ENCODE measurements at places on chromosomes 12 and 14.

GRCh38 chr12:120955232-120955631, 23.1 kb upstream of the HNF1A start:
- DNase-seq, result no peak

DNA sequence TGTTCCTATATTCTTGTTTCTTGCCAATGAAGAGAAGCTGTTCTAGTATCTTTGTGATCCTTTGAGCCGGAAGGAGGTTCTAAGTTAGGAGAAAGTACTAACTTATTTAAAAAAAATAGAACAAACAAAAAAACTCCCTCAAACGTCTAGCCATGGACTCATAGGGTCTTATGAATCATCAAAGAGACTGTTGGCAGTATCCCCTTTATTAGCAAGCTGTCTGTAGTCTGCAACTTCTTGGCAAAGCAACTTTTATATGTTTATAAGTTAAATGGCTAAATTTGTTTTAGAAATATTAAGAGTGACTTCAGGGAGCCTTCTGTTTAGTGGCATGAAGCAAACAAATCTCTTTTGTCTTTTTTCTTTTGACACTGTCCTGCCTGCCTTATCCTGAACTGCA, 291.9 kb downstream of the FUT8 start:
- DNase-seq, result no peak

DNA sequence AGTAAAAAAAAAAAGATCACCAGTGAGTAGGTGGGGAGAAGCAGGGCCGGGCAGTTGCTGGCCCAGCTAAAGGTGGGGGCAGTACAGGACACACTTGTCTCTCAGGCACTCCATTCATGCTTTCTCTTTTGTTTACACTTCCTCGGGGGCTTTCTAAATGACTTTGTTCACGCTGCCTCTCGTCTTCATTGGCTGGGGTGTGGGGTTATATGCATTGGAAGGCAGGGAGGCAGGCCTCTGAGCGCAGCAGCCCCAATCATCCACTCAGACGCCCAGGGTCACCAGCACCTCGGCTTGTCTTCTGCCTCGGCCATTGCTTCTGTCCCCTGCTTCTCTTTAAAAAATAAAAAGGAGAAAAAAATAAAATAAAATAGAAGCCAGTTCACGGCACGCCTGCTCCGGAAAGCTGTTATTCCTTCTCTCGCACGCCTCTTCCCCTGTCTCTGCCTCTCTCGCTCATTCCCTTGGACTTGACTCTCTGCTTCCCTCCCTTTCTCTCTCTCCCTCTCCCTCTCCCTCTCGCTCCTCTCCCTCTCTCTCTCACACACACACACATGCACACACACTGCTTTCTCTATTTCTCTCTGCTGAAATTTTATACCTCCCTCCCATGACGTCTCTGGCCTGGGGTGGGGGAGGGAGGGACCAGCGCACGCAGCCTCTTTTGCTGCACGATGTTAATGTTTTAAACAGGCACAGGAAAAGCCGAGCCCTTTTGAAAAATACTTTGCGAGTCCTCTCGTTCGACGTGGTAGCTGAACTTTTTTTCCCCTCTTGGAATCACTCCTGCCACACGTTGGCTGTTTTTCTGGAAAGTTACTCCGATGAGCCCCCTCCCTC, at the start of gene TGFB3:
TSS of gene TGFB3 (minus strand) at position 570 of the 840 bp plus-strand sequence. CDS start 1,102 bp downstream, outside the sequence.
- peak; percentile 48 for DNase-seq

DNA sequence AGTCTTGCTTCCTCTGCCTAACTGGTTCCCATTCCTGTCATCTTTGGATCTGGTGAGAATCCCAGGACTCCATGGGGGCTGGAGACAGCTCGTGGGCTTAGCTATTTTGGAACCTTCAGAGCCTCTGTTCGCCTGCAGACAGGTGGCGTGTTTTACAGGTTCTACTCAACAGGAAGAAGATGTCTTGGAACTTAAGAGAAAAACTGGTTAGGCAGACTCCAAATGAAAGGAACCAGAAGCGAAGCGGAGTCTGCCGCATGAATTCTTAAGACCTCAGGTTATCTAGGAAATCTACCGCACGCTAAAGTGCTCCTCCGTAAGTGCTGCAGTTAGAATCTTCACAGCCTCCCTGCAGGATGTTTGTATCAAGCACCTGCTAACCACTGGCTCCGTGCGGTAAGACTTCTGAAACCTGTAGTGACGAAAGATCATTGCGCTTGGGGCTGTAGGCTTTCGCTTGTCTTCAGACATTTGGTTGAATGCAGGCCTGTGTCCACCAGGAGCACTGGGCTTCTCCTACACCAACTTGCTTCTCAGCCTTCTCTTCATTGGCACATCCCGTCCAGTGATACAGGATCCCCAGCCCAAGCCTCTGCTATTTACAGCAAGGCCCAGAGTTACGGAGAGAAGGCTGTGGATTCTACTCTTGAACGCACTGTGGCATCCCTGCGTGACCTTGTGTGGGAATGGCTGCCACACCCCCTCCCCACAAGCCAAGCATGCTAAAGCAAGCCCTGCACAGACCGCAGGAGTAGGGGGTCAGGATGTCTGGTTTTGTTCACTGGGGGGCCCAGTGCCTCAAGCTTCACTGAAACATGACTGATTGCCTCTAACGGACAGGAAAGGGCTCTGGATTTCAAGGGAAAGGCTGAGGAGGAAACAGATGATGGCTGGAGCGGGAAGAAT, 35.0 kb downstream of the ACADS start:
- no peak for DNase-seq

DNA sequence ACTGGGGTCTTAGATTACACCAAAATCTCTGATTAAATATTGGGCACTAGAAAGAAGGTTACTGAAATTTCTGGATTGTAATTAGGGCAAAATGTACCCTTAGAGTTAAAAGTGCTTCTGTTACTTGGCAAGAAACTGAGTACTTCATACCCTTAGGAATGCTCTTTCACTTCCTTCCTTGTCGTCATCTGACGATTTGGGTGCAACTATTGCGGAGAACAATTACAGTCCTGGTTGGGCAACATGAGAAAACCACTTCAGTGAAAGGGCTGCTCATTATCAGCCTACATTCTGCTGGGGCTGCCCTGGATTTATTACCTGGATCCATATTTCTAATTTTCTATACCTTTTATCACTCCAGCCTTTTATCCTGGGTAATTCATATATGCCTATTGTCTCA, 348.5 kb upstream of the MDGA2 start:
- DNase-seq, result no peak

GRCh38 chr14:78985668-78986381, 815.7 kb downstream of the NRXN3 start:
- no peak for DNase-seq

DNA sequence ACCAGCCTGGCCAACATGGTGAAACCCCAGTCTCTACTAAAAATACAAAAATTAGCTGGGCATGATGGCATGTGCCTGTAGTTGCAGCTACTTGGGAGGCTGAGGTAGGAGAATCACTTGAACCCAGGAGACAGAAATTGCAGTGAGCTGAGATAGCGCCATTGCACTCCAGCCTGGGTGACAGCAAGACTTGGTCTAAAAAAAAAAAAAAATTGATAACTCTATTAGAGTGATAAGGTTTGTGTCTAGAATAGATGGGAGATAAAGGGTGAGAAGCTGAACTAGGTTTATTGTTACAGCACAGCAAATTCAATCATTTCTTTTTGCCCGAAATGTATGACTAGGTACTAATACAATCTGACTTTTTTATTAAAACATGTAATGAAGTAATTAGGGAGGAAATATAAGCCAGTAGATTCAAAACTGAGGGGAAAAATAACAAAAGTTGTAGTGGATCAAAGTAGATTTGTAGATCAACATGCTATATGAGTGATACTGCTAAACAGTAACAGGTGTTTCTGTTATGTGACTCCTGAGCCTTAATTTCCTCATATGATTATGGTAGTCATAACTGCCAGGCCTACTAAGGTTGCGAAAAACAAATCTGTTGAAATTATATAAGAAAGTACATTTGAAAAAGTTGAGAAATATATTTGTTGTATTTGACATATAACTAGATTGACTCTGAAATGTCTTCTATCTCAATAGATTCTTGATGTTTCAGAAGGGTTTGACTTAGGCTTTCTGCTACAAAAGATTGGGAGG, 83.6 kb downstream of the WNK1 start:
- no peak for DNase-seq

- no peak for DNase-seq
Measured at GRCh38 chr14:33524244-33524643, 426.6 kb downstream of the EGLN3 start.

DNA sequence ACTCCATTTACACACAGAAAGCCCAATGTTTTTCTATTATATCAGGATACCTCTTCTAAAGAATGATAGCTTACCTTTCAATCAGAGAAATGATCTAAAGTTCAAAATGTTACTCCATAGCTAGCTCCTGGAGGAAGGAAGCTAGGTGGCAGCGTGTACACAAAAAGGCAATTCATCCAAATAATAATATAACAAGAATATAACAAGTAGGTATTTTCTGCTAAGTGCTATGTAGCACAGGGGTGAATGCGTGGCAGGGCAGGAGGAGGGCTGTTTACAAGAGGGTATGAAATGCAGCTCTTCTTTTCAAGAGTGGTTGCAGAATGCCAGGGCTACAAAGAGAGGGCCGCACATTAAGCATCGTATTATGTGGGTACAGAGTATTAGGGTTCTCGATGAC, 663 bp upstream of the SNAPC1 start:
- no peak for DNase-seq

DNA sequence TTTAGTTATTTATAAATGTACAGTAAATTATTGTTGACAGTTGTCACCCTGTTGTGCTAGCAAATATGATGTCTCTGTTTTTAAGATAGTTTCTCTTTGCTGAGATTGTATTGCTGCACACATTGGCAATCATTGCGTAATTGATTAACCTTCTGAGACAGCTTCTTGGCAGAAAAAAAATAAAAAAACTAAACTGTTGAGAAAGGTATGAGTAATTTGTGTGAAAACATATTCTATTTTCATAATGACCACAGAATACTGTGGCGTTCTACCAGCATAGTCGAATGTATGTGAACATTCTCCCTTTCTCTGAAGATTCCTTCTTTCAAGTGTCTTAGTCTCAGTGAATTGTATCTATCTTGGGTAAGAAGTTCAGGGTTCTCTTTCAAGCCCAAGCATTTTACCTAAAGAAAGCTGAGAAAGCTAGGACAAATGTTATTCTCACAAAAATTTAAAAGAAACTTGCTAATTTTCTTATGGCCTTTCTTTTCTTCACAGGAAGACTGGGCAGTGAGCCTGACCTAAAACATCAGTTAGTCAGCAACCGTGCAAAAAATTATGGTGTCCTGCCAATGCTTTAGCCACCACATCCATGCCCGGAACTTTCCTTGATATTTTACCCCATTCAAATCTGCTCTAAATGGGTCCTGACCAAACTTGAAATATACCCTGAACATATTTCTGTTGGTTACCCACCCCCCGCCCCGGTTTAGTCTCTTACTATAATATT, 69.0 kb upstream of the REP15 start:
- DNase-seq, result no peak

- no peak for DNase-seq
Measured at GRCh38 chr12:25699454-25699853, 146.4 kb upstream of the LMNTD1 start.

DNA sequence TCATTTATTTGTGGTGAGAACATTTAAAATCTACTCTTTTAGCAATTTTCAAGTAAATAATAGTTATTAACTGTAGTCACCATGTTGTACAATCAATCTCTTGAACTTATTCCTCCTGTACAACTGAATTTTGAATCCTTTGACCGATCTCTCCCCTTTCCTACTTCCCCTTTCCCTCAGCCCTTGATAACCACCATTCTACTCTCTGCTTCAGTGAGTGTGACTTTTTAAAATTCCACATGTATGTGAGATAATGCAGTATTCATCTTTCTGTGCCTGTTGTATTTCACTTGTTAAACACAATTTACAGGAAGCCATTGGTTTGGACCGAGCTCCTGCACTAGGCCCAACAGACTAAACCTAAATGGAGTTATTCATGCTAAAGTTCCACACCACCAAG, 458.9 kb upstream of the PDE3A start:
- no peak for DNase-seq

DNA sequence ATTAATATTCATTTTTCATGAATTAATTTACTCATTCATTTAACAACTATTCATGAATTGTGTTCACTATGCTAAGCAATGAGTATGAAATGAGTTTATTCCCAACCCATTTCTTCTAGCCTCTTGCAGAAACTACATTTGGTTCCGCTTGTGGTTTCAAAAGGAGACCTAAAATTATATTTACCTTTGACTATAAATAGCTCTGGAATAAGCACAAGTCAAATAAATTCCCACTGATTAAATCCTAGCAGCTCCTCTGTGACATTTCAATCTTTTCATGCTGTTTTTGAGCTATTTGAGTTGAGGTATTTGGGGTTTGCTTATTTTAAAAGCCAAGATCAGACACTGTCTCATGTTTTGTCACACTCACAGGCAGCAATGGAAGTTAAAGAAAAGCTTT, 46.9 kb downstream of the DUSP6 start:
- DNase-seq, result no peak

- DNase-seq, result no peak
Measured at GRCh38 chr14:77014004-77014604, 14.4 kb downstream of the IRF2BPL start.

DNA sequence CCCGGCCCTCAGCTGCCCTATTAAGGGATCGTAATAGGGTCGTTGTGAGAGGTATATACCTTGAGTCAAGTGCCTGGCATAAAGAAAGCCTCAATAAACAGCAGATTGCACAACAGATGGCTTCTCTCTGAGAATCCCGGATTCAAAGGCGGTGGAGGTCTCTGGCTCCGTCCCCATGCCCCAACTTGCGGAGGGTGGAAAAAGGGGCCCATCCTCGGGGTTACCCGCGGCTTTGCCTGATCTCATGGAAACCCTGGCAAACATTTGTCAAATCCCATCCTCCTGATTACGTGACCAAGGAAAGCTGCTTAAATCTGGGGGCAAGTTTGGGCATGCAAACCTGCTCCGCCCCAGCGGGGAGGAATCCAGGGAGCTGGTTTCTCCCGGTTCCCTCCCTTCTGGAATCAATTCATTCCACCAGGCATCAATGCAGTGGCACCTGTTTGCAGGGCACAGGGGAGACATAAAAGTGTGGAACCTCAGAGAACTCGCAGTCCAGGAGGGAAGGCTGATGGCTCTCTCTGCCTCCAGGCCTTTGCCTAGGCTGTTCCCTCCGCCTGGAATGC, 12.3 kb downstream of the TRPV4 start:
- DNase-seq, result no peak

DNA sequence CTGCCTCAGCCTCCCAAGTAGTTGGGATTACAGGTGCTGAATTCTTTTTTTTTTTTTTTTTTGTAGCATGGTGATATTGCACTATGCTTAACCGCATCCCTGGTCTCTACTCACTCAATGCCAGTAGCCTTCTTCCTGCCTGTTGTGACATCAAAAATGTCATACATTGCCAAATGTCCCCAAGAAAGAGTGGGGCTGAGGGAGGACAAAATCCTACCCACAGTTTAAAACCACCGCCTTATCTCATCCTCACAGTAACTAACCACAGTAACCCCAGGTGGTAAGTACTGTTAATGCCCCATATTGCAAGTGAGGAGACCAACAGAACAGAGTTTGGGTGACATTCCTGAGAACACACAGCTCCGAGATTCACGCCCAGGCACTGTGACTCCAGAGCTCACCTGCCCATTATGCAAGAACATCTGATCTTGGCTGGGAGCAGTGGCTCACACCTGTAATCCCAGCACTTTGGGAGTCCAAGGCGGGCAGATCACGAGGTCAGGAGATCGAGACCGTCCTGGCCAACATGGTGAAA, 19.6 kb downstream of the MORN3 start:
- DNase-seq, result no peak

All from stimulated activated CD4-positive, alpha-beta T cell treated with anti-CD3 and anti-CD28 coated beads, Interleukin-2, amount 100 ng/mL, for 24 hours (primary cell).